ENCODE measurements at places on chromosomes 13 and 19. TPM values are rescaled to one million over a fixed set of nuclear protein-coding genes. Genes with fewer than 3 reads are reported as not detected.

DNA sequence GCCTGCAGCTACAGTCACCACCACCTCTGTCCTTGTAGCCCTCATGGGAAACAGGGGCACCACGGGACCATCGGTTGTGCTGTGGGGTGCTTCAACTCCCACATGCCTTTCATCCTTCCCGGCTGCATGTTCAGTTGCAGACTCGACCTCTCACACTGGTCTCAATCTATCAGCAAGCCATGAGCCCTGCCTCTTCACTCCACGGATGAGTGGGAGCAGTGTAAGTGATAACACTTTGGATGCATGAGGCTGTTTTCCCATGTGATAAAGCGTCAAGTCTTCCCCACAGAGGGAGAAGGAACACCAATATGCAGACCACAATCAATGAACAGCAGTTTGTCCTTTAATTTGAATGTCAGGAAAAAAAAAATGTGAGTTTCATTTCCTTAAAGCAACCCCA lies 12.2 kb downstream of the SERP2 start:
- DNase-seq = no peak

DNA sequence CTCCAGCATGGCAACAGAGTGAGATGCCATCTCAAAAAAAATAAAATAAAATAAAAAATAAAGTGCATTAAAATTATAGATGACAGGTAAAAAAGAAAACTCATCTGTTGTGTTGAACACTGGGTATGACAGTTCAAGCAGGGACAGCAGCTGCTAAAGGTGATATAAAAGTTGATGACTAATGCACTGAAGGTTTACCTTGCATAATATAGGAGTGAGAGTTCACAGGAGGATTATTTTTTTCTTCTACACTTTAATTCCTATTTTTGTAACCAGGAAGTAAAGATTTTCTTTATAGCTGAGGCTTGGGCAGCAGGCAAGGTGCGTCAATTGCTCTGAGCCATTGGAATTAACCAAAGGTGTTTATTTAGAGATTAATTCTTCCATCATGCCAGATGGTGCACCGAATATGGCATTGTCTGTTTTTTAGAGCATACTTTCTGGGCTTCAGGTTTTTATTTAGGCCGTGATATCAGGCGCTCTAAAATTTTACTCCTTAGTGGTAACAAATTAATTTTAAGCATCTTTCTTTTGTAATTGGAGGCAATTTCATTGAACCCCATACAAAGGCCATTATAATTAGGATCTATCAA lies 337.0 kb upstream of the SLC10A2 start:
- no peak for DNase-seq

DNA sequence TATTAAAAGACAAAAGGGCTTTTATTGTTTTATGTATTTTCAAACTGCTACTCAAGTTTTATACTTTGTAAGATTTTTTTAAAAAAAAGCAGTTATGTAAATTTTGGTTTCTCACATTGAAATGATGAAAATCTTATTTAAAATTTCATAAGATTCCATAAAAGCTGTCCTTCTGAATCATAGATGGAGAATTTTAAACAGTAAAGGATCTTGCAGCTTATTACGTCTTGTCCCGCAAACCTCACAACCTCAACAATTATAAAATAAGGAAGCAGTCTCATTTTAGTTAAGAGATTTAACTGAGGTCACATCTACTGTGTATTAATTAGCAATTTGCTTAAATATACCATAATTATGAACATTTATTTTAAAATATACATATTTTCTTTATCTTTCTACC lies 581.0 kb upstream of the SPRY2 start:
- DNase-seq = no peak

- DNase-seq = no peak
Measured at GRCh38 chr13:78102121-78102677, 183.6 kb upstream of the EDNRB start.

GRCh38 chr13:97021241-97021640 lies 27.0 kb upstream of the OXGR1 start:
- DNase-seq = no peak

- no peak for DNase-seq
Measured at GRCh38 chr13:84865783-84866221, 933.4 kb downstream of the SLITRK6 start.

LIN37 gene
- total RNA-seq = 12.9 TPM

ACTMAP gene
- total RNA-seq = 5.6 TPM

CRB3 gene
- total RNA-seq = not detected

DNA sequence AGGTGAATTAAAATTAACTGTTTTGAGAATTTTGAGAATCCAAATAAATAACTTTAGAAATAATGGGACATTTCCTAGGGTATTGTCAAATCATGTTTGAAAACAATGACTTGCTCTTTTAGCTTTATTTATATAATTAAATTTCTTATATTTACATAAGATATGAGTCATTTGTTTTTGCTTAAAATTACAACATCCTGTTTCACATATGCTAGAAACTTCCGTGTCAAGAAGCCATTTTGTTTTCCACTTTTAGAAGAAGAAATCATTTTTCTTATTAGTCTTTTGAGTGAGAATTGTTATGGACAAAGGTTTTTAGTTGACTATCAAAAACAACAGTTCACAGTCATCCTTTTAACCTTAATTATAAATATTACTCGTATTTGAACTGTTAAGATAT lies 48.2 kb downstream of the DPY19L3 start:
- DNase-seq = no peak

- no peak for DNase-seq
Measured at GRCh38 chr19:6613711-6614110, 22.8 kb upstream of the CD70 start.

GRCh38 chr19:447816-448560 lies 12.8 kb downstream of the SHC2 start:
- DNase-seq = no peak

- DNase-seq = no peak
Measured at GRCh38 chr19:3440082-3440481, 40.2 kb downstream of the SMIM24 start.

GRCh38 chr19:41327576-41328156 lies 17.7 kb downstream of the CCDC97 start:
- DNase-seq = peak; percentile 93

DNA sequence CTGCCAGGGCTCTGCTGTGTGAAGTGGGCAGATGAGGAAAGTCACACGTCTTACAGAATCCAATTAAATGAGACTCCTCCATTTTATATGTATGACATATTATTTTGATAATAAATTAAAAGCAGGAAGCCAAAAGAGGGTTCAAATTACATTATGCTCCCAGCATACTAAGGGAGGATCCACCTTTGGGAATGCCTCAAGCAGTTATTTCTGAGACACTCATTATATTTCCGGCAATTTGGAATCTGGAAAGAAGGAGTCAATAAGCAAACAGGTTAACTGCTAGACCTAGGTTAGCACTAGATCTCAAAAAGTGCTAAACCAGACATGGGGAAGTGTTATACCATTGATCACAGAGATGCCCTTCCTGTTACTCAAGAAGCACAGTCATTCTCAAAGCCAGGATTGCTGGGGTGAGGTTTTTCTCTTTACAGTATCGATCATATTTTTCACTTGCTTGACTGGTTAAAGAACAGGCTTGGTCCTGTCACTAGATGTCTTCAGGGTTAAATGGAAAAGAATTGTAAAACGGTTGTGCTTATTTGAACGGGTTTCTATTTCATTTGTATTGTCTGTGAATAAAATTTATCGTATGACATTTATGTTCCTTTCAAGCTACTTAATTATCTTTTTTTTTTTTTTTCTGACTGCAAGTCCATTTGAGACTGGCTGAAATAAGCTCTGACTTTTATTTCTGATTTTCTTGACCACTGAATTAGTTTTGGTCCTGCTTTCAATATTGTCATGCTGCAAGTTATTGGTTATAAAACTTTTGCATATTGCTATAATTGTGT lies 523.2 kb downstream of the KLF12 start:
- DNase-seq = no peak

ZNF836 gene
- total RNA-seq = 8.2 TPM

GRCh38 chr19:38352611-38353010 lies 17.0 kb downstream of the CATSPERG start:
- DNase-seq = no peak

DNA sequence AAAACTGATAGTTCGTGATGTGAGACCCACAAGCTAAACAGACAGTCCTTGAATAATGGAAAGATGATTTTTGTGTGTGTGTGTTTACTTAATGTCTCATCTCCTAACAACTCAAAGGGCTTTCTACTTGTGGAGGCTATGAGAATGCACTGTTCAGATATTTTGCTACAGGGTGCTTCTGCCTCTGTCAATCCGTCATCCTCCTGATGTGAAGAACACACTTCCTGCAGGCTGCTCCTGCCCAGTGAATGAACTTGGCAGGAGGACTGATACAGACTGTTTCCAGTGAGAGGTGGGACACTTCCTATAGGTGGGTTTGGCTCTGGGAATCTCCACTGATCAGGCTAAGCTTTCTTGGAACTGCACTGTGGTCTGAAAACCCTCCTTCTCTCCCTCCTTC lies 168.4 kb upstream of the STARD13 start:
- DNase-seq = no peak

CAMSAP3 gene
- total RNA-seq = 0.32 TPM

ZSCAN1 gene
- total RNA-seq = not detected

GRCh38 chr19:49807904-49808675 lies 5.0 kb downstream of the FUZ start:
- no peak for DNase-seq

- DNase-seq = no peak
Measured at GRCh38 chr13:49694446-49694845, 3.2 kb upstream of the EBPL start.

CD33 gene
- 18.6 TPM for total RNA-seq

GRCh38 chr19:37992761-37993160 lies 85.8 kb downstream of the SIPA1L3 start:
- no peak for DNase-seq

RXFP2 gene
- not detected for total RNA-seq

GRCh38 chr13:94716016-94716415 lies 3.7 kb upstream of the SOX21 start:
- no peak for DNase-seq

DNA sequence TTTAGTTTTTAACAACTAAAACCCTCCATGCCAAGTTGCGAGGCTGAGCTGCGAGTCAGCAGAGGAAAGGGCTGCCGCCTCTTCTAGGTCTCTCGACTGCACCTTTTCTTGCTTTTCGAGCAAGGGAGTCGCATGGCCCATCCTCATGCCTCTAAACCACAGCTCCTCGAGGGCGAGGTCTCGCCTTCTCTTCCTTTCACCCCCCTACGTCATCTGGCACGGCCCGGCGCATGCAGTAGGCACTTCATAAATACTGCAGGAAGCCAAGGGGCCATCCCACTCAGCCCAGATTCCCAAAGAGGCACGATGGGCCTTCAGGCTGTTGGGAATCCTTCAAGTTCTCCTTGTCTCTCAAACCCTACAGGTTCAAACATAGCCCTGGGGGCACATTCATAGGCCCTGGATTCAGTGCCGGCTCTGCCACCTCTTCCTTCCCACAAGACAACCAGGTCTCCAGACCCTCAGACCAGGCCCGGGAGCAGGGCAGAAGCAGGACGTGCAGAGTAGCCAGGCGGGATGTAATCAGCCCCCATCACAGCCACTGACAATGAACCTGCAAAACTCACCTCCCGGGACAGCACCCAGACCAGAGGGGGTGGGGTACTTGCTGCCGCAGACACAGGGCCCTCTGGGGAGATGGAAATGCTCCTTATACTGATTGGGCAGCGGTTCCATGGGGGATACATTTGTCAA lies 41.7 kb downstream of the GGACT start:
- no peak for DNase-seq

SCN1B gene
- total RNA-seq = 17.3 TPM

DNA sequence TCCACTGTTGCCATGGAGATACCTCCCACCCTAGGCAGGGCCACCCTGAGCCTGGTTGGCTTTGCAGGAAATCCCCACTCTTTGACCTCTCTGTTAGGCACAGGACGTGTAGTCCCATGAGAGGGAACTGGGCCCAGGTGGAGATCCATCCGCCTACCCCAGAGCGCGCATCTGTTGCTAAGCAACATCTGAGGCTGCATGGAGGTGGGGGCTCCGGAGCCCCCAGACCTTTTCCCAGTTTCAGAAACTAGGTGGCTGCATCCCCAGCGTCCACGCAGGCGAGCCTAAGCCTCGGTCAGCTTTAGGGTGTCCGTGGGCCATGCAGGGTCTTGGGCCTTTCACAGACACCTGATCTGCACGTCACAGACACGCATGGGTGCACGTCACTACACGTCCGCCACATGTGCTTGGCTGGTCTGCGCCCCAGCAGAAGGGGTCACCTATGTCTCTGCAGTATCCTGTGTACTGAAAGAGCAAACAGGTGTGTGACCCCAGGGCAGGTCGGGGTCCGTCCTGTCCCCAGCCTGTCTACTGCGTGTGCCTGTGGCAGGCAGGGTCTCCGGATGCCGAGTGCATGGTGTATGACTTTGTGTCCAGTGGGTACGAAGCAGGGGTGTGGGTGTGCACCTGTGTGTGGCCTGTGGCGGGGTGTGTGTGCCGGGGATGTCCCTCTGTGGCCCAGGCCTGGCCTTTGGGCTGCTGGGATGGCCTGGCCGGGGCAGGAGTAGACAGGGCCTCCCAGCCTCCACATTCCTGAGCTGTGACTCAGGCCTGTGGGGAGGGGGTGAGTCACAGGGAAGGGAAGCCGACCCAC lies 4.1 kb upstream of the CIRBP start:
- DNase-seq = no peak

- DNase-seq = peak; percentile 75
Measured at GRCh38 chr13:110938662-110939421, 24.0 kb upstream of the ANKRD10 start.

DNA sequence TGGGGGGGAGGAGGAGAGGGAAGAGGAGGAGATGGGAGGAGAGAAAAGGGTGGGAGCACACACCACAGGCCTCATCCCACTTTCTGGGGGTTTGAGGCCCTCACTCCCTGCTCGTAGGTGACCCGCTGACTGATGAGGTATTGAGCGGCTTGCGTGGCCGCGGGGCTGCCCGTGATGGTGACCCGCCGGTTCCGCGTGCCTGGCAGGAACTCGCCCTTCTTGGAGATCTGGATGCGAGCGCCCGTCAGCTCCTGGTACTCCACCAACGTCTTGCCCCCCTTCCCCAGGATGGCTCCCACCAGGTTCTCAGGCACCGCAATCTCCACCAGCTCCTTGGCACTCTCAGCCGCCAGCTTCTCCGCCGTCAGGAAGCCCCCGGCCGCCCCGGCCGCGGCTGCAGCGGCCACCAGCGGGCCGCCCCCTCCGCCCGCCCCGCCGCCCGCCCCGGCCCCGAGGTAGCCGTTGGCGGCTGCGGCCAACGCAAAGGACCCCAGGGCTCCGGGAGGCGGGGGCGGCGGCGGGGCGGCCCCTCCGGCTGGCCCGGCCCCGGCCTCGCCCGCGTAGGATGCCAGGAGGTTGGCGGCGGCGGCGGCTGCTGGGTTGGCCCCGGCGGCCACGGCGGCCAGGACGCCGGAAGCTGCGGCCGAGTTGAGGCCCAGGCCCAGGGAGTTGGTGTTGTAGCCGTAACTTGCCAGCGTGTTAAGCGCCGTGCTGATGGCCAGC lies 25.4 kb upstream of the NANOS2 start:
- no peak for DNase-seq

- DNase-seq = no peak
Measured at GRCh38 chr13:64925727-64926126, 2304.4 kb downstream of the PCDH9 start.

DNA sequence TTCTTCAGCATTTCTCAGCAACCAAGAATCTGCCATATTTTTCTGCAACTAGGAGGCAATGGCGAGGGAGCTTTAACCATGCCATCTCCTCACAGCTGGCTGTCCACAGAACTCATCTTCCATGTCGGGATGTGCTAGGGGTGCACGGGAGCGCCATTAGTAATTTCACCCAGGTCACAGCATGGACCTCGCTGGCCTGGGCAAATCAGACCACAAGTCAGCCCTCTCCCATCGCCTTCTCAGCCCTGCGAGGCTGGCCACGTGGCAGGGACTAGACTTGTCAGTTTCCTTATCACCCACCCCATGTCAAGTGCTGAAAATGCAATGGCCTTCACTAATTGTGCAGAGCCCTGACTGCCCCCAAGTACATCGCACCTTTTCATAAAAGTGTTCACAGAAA lies 15.7 kb downstream of the COL4A1 start:
- peak; percentile 60 for DNase-seq

- no peak for DNase-seq
Measured at GRCh38 chr13:40981949-40982348, 37.2 kb downstream of the ELF1 start.

All from mesenteric fat pad (tissue), 1 donor.